B cell (primary cell): ENCODE measurements at places on chromosomes 1 and 21.

DNA sequence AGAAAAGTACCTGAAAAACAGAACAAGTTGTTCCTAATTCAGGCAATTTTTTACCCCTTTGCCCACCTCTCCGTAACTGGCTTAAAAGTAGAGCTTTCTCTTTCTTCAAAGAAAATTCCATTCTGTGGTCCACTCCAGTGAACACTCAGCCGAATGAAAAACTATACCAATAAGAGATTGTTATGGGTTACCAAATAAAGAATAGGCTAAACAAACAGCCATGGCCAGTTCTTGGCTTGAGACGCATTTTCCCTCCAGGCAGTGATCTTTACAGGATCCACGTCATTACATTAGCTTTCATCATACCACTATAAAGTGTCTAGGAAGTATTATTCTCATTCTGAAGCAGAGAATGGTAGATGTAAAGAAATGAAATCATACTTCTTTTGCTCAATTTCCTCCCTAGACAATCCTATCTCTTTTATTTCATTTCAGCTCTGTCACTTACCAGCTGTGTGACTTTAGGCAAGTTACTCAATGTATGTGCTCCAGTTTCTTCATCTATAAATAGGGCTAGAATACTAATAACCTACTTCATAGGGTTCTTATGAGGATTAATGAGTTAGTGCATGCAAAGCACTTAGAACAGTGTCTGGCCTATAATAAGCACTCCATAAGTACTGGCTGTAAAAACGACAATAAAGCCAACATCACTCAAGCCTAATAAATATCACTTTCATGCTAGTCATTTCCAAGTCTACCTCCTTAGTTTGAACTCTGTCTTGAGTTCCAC is 26.5 kb upstream of the TRIM45 start:
- no peak for DNase-seq

DNA sequence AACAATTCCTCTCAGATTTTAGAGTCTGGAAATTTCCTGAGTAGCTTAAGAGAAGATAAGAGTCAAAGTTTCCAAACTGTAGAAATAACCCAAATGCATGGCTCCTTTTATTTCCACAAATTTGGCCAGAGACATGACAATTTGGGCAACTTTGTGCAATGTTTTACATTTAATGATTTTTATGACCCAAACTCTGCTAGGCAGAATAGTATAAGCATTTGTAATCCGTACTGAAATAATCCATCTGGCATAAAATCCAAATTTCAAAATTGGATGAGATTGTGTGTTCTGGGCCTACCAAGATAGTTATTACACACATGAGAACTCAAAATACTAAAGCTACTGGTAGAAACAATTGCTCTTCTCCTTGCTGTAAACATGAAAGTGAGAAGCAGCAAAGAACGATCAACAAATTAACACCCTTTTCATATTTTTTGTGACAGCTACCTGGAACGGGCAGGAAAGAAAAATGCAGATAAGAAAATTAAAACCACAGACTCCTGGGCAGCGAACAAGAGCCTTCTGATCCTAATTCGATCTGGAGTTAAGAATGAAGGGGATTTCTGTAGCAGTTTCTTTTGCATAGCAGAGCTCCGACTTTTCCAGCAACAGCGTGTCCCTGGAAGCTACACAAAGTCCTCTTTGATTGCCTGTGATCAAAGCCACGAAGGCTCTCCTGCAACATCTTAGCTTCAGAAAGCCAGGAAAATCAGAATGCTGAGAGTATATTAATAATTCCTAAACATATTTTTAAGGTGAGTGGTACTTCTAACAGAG is 191.2 kb downstream of the GRIK1 start:
- DNase-seq = no peak

GRCh38 chr1:227318853-227319607 is 738 bp upstream of the CDC42BPA start:
- peak; percentile 10 for DNase-seq

GRCh38 chr21:45466330-45467220 is 61.6 kb downstream of the COL18A1 start:
- no peak for DNase-seq

DNA sequence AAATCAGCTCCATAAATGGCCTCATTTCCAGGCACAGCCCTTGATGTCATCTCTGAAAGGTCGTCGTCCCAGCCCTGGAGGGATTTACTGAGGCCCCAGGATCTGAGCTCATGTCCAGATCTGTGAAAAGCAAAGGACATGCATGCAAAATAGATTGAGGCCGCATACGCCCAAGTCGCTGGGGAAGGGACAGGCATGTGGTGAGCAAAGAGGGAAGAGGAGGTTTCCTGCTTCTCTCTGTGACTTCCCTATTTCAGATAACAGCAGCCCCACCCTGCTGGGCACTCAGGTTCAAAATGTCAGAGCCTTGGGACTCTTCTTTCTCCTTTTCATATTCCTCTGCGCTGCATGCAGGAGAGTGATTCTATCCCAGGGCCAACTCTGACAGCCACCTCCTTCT is 197.2 kb downstream of the ADSS2 start:
- DNase-seq = peak; percentile 73

DNA sequence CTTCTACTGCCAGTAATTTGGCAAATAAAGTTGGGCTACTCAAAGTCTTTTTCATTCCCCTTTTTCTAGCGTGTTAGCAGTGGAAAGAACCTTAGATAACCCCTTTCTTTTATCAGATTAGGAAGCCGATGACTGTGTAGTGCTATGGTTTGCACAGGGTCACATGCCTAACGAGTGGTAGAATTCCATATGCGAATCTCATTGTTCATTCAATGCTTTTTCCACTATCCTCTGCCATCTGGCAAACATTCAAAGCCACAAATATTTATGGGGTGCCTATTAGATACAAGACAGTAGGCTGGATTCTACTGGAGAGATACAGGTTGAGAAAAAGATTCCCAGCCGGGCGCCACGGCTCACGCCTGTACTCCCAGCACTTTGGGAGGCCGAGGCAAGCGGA is 14.9 kb upstream of the IER5 start:
- no peak for DNase-seq

GRCh38 chr21:28387220-28387619 is 605.5 kb downstream of the LTN1 start:
- DNase-seq = no peak

- no peak for DNase-seq
Measured at GRCh38 chr21:45219517-45219916, 68.2 kb downstream of the POFUT2 start.

DNA sequence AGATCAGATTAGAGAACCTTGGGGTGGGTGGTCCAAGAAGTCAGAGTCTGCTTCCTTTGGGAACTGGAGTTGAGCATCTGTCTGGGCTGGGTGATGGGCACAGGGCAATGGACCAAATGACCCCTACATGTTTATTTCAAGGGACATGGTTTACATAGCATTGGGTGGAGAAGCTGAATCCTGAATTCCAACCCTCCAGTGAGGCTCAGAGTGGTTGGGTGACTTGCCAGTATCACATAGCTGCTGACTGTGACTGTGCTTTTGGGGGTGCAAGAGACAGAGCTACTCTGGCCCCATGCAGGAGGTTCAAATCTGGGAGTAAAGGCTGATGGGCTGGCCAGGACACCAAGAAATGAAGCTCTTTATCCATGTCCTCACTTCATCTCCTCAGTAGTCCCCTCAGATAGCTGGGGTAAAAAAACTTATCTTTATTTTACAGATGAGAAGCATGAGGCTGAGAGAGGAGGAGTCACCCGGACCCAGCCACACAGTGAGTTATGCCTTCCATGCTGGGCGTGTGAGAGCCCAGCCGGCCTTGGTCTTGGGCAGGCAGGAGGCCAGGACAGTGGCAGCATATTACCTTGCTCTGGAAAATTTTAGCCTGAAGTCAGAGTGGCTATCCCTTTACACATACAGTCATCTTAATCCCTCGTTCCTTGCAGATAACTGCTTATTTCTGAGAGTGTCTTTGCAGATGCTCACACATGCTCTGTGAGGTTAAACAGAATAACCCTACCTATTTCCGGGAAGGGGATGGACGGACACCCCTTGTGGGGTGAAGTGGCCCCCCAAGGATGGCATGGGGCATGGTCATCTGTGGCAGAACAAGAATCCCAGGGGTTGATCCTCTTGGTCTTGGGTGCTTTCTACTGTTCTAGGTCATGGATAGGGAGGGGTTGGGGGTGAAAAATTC is 2.8 kb upstream of the SERINC2 start:
- DNase-seq = no peak

DNA sequence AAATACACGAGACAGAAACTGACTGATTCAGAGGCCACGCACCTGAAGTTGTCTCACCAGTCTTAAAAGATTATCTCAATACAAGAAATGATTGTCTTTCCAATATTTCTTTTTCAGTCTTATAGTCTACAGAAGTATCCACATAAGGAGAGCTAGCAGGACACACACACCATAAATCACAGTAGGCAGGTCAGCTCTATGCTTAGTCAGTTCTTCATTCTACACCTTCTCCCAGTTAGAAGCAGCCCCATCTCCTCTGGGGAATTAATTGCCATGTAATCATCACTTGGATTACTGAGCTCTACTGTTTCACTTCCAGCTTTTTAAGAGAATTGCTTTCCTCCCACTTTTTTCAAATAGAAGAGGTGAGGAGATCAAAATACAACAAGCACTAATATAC is 59.6 kb downstream of the SMYD3 start:
- DNase-seq = no peak

- DNase-seq = no peak
Measured at GRCh38 chr1:190812996-190813395, 335.3 kb upstream of the BRINP3 start.

- no peak for DNase-seq
Measured at GRCh38 chr1:233844692-233845091, 59.8 kb upstream of the SLC35F3 start.

- no peak for DNase-seq
Measured at GRCh38 chr1:9425859-9426258, 113.4 kb upstream of the SLC25A33 start.

DNA sequence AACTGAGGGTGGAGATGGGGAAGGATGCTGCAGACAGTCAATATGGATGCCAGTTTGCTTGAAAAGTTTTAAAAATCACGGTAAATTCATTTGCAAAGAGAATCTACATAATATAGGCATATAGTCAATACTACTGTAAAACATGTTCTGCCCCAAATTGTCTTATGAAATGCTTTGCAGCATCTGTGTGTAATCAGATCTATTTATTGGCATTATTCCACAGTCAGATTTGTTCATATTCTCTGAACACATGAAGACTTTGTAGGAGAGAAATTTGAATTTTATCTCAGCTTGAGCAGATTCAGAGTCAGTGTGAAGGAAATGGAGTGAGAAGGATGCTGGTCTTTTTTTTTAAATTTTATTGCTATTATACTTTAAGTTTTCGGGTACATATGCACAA is 88.5 kb downstream of the PLPPR4 start:
- no peak for DNase-seq

DNA sequence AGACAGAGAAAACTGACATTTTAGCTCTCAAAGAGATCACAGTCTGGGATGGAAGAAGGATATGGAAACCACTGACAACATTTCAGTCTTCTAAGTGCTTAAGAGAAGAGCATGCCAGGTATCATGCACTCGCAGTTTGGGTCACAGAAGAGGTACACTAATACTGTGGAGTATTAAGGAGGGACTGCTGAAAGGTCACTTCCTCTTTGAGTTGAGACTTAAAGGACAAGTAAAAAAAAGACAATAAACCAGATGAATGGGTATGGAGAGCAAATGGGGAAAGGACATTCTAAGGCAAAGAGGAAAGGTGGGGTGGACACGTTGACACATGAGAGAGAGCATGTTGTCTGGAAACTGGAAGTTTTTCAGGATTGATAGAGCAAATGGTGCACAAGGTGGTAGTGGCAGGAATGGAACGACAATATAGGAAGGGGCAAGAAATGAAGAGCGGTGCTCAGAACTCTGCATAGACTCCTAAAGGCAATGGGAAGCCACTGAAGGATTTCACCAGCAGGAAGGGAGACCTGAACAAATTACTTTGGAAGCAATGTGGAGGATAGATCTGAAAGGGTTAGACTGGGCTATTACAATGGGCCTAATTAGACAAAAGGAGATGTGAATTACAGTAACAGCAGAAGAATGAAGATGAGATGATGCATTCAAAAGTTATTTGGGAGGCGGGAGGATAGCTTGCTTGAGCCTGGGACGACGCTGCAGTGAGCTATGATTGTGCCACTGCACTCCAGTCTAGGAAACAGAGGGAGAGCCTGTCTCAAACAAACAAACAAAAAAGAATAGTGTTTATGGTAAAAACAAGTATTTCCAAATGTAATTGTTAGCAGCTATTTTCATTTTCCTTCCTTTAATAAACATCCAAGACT is 11.1 kb downstream of the DIPK1A start:
- DNase-seq = peak; percentile 37

- DNase-seq = no peak
Measured at GRCh38 chr21:42614396-42614795, 39.0 kb upstream of the PDE9A start.

GRCh38 chr1:247385283-247385682 is 30.7 kb upstream of the NLRP3 start:
- DNase-seq = no peak

- no peak for DNase-seq
Measured at GRCh38 chr1:7810395-7810794, 26.3 kb downstream of the PER3 start.

DNA sequence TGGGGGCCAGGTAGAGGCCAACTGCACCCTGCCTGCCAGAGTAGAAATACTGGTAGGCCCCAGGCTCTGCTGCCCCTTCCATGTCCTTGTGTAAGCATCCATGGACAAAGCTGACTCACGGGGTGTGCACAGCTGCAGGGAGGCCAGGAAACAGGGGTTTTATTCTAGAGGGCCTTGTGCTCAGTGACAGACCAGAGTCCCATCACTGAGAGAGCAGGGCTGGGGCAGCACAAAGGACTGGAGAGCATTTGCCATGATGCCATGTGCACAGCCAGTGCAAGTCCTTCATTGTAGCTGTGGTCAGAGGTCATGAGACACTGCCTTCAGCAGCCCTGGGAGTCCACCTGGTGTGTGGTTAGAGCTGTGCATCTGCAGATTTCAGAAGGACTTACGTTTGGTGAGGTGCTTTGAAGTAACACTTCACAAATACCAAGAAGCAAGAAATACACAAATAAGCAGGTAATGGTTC is 8.1 kb downstream of the ARF1 start:
- no peak for DNase-seq

DNA sequence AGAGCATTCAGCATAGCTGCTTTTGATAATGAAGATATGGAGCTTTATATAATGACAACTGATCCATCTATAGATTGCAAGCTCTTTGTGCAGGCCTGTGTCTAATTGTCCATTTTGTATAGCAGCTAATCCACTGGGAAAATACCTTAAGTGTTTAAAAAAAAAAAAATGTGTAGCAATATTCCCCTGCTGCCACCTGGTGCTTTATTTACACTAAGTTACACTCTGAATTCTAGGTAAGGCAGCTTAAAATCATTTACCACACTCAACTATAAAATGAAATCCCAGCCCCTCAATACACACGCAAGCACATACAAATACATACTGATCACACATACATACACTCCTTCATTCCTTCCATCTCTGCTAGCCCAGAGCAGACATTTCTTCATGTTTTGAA is 49.1 kb upstream of the BCL9 start:
- no peak for DNase-seq
